NAMALWA (cell line): ENCODE measurements at places on chromosomes 7 and 10.

GRCh38 chr7:17618652-17618974, 320.2 kb downstream of the AHR start:
- no peak for DNase-seq

DNA sequence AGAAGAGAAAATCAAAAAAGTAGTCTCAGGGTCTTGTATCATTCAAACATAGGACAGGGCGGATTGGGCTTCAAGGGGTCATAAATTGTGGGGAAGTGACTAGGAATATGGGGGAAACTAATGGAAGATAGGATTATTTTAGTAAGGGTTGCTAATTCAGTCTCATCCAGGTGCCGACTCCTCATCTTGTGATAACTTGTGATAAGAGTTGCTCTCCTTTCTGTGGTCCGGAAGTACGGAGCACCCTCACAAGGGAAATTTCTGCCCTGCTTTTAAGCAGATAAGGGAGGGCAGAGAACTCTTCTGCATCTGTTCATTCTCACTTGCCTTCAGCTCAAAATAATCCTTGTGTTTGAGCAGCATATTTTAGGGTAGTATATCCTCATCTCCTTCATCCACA, 436.4 kb upstream of the LRGUK start:
- no peak for DNase-seq

DNA sequence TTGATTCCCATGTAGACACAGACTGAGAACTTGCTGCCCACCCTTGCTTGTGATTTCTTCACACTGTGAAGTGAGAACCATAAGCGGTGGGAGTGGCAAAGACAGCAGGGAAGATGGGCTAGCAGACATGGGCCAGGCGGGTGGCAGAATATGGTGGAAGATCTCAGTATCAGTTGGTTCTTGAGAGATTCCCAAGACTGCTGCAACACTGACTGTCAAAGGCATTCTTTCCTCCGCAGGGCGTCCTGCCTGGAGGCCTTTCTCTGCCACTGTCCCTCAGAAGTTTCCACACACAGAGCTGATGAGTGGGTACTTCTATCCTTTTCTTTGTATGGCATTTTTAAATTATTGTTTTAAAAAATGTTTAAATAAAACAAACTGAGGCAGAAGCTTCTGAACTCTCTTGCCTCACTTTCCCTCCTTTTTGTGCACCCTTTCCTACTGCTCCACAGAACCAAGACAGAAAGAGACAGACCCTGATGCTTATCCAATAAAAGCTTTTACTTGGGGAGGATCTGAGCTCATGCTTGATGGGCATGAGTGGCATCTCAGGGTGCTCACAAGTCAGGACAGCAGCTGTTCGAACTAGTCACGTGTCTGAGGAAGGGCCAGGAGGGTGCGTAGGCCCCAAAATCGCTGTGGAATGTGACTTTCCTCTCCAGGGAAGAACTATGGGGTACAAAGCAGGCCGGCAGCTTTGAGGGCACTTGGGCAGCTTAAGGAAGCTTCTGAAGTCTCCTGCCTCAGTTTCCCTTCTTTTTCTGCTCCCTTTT, 104.7 kb upstream of the PCGF5 start:
- DNase-seq: no peak

GRCh38 chr7:74289659-74290552, 699 bp downstream of the CLIP2 start:
- no peak for DNase-seq

DNA sequence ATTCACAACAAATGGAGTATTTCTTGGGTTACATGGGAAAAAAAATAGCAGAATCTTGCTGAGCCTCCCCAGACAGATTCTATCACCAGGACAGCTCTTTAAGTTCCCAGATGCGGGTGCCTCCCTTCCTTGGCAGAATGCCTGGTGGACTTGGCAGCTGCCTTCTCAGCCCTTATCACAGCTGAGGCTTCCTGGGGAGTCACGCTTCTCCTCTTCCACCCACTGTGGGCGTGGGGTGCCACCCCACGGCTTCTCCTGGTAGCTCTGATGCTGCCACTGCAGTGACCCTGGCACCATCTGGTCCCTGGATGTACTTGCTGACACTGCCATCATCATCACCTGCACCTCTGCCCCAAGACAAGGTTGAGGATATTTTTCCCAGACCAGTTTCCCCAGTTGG, 16.2 kb upstream of the NME8 start:
- no peak for DNase-seq

DNA sequence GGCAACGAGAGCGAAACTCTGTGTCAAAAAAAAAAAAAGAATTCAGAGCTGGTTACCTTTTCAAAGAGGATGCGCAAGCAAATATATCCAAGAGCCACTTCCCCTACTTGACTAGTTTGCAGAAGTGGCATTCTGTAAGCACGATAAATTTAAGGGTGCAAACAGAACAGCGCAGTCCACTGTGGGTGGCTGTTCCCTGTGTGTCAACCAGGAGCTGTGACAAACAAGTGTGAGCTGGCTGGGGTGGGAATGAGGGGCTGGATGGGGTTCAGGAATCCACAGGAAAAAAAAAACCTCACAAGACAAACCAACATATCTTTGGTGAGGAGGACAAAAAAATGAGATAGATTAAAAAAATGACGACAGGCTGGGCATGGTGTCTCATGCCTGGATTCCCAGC, 15.9 kb downstream of the GUSB start:
- DNase-seq: no peak

GRCh38 chr7:11120675-11121220, 147.1 kb downstream of the PHF14 start:
- no peak for DNase-seq

DNA sequence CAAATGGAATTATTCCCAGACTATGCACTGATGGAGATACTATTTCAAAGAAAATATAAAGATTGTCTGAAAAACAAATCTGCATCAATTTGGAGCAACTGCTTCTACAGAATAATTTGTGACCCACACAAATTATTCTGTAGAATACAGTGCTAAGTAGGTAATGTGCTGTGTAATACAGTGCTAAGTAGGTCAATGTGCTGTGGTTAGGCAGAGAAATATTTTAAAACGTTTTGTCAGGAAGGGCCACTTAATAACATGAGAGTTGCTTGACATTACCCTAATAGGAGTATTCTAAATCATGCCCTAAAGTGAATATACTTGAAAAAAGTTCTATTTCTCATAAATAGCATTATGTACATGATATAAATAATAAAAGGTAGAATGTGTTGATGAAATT, 116.5 kb upstream of the KCND2 start:
- DNase-seq: no peak

- DNase-seq: no peak
Measured at GRCh38 chr10:127014671-127015070, 109.4 kb downstream of the DOCK1 start.

DNA sequence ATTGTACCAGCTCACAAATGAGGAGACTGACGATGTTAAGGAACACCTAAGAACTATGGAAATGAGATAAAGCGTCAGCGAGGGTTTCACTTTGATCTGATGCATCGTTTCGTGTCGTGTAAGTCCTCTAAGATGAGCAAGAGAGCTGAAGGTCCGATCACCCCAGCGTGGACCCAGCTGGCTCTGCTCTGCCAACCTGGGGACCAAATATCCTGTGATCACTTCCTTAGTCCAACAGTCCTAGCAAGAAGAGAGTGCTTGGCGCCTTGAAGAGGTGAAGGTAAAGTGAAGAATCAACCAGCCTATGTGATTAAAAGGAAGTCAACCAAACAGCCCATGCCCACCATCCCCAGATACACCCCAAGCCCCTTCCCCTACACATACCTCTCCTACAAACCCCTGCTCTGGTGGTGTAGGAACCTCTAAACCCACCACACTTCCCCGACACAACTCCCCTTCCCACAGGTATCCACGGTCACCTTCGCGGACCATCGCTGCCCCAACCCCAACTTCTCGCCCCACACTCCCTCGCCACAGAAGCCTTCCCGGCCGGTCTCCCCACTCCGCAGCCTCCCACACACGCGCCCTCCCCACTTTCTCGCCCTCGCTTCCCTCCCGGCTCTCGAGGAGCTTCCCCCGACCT, 722 bp downstream of the UPF2 start:
- peak; percentile 82 for DNase-seq

DNA sequence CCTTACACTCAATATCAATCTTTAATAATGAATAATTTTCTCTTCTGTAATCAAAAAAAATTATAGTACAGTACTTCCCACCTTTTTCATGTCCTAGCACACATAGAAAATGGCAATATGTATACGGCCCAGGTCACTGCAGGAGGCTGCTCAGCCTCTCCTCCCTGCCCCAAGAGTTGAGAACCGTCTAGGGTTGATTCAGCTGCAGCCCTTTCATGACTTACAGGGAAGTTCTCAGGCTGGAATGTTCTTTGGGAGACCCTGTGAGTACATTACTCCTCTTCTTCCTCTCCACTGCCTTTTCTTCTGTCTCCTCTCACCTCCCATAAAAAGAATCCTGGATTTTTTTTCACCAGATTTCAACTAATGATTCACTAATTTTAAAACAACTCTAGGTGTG, 180.0 kb downstream of the HDAC9 start:
- no peak for DNase-seq

DNA sequence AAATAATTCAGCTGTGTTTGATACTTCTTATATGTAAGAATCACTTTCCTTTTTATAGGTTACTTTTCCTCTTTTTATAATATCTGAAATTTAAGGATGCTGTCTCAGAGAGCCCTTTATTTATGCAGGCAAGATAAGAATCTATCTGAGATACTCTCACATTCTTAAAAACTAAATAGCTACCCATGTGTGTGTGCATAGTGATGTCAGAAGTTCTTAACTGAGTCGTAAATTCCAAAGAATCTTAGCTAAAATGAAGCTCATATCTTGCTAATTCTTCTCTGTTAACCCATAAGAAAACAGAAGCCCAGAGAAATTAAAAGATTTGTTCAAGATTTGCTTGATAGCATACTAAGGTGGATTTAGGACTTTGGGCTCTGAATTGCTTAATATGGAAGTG, 118.5 kb downstream of the PCDH15 start:
- DNase-seq: no peak

- no peak for DNase-seq
Measured at GRCh38 chr7:135718794-135719437, 9.1 kb downstream of the SLC13A4 start.

DNA sequence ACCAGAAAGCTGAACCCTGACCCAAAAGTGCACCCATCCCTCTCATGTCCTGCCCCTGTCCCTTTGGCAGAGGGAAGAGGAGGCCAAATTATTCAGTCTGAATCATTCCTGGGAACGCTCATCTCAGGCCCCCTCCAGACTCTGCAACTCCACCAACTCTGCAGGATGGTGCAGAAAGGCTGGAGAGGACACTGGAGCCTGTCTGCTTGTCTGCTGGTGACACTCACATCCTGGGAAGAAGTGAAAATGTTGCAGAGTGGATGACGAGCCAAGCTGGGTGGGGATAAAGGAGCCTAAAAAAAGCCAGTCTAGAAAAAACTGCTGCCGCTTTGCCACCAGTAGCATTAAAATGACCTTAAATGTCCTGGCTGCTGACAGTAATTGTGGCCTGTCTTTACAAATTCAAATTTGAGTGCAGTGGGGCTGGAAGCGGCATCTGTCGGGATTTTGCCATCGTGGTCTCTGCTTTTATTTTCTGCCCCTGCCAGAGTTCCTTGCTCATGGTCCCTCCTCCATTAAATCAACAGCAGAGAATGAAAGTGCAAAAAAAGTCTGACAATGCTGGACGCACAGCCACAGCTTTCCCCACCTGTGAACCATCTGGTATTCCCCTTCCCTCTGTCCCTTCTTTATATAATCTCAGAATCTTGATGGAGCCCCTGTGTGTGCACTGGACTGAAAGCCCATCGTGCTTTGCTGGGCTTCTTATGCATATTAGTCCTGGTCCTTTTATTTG, 63.9 kb downstream of the STK17A start:
- DNase-seq: no peak

DNA sequence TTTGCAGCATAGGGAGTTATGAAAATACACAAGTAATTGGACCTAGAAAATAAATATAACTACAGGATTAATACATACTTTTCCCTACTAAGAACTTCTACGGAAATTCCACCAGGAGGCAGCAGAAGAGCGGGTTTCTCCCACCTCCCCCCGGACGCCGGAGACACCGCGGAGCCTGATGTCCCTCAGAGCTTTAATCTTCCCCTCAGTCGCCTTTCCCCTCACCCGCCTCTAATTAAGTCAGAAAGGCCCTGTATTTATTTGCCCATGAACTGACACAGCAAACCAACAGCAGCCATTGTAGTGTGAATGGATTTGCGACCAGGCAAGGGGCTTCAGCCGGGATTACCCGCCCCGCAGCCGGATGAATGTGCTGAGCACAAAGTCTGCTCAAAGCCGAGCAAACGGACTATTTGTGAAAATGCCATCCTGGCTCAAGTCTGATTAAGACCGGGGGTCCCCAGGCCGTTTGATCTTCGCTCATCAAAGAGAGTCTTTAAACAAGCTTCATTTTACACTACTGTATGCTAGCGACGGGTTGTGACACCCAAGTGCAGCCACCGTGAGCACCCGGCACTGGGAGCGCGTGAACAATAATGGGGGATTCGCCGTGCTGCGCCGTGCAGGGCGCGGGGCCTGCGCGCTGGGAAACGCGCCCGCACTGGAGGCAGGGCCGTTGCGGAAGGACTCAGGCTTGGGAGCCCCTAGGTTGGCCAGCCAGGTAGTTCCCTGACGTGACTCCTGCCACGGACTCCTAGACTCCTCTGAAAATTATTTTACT, 5.6 kb upstream of the DKK1 start:
- peak; percentile 5 for DNase-seq

DNA sequence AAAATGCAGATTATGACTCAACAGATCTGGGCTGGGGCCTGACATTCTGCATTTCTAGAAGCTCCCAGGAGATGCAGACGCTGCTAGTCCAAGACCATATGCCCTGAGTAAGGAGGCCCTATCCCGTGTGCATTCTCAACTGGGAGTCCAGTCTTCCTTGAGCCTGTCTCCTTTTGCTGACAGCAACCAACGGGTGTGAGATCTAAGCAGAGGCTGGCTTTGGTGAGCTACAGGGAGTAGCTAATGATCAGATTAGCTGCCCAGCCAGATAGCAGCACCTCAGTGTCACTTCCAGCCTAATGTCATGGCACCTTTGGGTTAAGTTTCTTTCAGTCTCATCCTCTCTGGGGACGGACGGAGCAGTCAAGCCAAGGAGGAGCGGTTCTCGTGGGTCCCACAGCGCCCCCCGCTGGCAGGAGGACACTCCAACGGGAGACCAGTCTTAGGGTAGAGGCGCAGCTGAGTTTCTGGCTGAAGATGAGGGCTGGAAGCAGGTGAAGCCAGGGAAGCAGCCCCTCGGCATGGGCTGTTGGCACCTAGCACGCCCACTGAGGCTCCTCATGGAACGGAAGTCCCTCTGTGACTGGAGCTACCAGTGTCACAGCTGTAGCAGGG, 154.0 kb downstream of the CCDC3 start:
- DNase-seq: peak; percentile 61

DNA sequence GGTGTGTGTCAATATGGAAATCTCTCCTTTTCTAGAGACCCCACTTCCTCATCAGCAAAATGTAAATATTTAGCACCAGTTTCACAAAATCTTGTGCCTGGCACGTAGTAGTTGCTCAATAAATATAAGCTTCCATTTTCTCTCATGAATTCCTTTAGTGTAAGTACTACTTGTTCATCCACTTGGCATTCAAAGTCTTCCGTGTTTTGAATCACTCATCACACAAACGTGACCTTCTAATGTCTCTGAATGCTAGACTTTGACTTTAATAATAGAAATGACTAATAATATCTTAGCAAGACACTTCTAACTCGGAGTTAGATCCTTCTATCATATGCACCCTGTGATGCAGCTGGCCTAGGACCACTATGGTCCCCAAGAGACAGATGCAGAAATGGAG, 168.7 kb upstream of the ZNF32 start:
- no peak for DNase-seq
